CD4-positive, alpha-beta T cell treated with Interleukin-15 for 4 hours (primary cell): ENCODE measurements at places on chromosomes 7 and 10.
A peak's percentile ranks its signal among the peaks of the same experiment; 100 is the strongest.

- DNase-seq = no peak
These were observed 211.7 kb upstream of the MKI67 start for GRCh38 chr10:128337860-128338378.

DNA sequence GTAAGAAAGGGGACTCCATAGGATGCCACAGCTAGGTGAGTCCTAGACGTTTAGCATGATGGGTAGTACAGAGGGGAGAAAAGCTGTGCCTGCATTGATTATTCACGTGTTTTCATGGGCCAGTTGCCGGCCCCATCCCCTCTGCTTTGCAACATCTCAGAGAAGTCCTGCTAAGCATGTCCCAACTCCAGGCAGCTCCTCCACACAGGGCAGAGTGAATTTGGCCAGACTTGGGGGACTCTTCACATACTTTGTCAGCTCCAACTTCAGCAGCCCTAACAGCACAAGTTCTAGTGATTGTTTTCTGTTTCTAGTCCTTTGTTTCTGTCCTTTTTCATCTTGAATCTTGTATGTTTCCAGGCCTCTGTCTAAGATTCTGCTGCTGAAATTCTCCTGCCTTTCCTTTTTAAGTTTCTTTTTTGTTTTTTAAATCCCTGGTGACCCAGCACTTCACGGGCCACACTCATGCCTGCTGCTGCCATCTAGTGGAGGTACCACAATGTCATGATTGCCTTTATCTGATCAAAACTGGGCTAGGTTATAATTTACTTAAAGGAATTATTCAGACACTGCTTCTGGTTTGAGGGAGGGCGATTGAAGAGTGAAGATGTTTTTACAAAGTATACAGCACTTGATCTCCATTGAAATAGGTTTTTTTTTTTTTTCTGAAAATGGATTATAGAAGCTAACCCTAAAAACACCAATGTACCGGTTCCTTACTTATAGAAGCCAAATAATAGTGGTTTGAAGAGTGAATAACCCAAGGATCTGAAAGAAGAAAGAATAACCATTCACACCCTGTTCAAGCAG, 276.9 kb downstream of the CSTF2T start:
- peak; percentile 37 for DNase-seq

DNA sequence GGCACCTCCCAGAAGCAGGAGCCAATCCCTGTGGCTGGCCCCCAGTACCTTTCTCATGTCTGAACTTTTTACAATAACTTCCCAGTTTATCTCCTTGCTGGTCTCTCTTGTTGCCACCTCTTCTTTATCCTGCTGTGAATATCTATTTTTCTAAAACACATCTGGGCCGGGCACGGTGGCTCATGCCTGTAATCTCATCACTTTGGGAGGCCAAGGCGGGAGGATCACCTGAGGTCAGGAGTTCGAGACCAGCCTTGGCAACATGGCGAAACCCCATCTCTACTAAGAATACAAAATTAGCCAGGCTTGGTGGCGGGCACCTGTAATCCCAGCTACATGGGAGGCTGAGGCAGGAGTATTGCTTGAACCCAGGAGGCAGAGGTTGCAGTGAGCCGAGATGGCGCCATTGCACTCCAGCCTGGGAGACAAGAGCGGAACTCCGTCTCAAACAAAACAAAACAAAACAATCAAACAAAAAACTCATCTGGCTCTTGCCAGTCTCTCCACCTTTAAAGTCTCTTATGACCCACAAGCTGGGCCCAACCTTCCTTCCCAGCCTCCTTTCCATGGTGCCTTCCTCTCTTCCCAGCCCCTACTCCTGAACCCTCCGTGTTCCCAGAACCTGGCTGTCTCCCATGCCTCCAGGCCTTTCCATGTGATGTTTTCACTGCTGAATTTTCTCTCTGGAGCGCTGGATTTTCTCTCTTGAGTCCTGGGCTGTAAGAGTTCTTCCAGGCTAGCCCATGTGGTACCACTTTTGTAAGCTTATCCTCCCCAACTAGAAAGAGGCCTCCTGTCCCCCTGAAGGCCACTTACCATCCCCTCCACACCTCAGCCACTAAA, 51.3 kb downstream of the HIP1 start:
- DNase-seq = no peak

- no peak for DNase-seq
These were observed 442.1 kb upstream of the C7orf33 start for GRCh38 chr7:148148456-148148855.

DNA sequence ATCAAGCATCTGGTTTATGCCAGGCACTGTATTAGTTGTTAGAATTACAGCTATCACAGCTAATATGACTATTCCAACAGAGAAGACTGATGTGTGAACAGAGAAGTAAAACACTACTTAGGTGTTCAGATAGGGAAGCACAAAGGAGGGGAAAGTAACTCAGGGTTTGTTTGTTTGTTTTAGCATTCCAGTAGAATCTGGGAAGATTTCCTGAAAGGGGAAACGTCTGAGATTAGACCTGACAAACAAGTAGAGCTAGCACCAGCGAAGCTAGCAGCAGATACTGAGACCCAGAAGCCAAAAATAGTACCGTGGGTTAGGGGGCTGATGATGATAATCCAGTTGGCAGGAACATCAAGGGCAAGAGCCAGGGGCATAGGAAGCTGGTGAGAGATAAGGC, 28.8 kb upstream of the KLHL7 start:
- DNase-seq = no peak
